ENCODE measurements at places on chromosomes 1 and 21. TPM values are rescaled to one million over a fixed set of nuclear protein-coding genes. Genes with fewer than 3 reads are reported as not detected.

GSTM3 gene
- 3.4 TPM for total RNA-seq

DNAJC28 gene
- total RNA-seq: not detected

DYNLT4 gene
- 3.4 TPM for total RNA-seq

HSD11B1 gene
- total RNA-seq: 0.47 TPM

MYOM3 gene
- total RNA-seq: not detected
